Esophagus mucosa (tissue), 1 donor: ENCODE measurements at places on chromosomes 5 and 9. TPM values are rescaled to one million over a fixed set of nuclear protein-coding genes. Genes with fewer than 3 reads are reported as not detected.
A peak's percentile ranks its signal among the peaks of the same experiment; 100 is the strongest.

GRCh38 chr9:36503172-36504088, 69.3 kb upstream of the MELK start:
- no peak for ATAC-seq

DNA sequence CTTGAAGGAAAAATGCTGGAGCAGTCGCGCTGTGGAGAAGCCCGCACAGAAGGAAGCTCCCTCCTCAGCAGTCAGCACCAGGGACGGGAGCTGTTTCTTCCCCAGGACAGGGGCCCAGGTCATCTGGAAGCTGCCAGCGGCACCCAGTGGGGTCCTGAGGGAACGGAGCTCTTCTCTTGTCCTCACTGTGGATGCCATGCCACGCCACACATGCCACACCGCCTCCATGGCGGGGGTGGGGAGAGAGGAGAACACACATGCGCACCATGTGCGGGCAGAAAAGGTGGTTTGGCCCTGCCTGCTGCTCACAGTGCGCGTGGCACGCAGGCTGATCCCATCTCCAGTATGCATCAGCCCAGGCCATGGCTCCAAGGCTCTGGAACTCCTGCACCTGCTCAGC, 41.7 kb upstream of the ZNF354B start:
- ATAC-seq: no peak

DNA sequence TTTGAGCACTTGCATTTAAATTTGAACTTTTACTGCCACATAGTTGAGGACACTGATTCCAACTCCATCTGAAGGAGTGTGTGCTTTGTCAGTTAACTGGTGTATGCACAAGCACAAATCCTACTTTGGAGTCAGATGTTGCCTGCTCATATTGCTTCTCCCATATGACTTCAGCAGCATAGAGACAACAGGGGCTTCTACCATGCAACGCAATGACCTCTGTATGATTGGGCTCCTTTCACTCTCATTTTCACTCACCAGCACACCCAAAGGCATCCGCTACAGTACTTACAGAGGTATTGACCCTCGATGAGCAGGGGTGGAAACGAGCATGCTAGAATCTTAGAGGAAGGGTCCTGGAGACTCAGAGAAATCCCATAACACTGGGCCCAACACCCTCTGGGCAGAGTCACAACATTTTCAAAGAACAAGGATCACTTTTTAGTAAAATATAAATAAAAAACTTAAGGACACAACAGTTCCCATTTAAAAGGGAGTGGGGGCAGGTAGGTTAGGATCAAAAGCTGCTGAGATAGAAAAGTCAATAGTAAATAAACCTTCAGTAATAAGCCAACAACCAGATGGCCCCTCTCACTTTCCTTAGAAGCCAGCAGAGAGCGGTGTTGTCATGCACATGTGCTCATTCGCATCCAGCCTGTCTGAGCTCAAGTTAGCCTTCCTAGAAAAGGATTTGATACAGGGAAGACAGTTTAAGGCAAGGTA, 203.8 kb downstream of the SNCAIP start:
- ATAC-seq: peak; percentile 86

DNA sequence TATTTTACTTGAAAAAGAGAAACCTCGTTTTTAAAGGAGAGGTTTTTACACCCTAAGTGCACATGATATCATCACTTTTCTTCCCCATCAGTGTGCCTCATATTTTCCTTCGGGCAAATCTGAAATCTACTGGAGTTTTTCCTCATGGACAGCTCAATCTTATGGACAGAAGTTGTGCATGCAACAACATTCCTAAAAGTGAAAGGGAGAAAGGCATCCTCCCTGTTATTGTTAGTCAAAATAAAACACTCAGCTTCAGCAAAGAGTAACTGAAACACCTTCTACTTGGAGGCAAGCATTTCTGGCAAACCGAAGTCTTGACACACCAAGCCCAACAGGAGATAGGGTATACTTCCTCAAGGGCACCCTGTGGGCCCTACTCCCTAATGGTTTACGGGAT, 217.9 kb downstream of the BNC2 start:
- no peak for ATAC-seq

- ATAC-seq: no peak
These were observed 65.8 kb downstream of the ISL1 start for GRCh38 chr5:51449026-51449425.

GRCh38 chr5:66912787-66913186, 283.8 kb downstream of the CD180 start:
- ATAC-seq: no peak

DNA sequence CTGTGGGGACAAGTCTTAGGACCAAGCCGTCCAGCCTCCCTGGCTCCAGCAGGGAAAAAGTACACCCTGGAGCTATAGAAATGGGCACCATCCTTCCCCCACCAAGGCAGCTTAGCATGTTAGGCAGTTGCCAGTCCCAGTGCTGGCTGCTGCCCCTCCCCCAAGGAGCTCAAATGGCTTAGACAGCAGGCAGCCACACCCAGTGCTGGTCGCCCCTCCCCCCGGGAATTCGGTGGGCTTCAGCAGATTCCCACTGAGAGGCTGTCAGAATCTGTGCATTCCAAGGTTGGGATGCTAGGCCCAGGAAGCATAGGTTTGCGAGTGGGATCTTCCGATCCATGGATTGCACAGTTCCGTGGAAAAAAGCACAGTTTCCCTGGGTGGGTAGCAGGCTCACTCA, 105.2 kb upstream of the ITGA1 start:
- ATAC-seq: no peak

DNA sequence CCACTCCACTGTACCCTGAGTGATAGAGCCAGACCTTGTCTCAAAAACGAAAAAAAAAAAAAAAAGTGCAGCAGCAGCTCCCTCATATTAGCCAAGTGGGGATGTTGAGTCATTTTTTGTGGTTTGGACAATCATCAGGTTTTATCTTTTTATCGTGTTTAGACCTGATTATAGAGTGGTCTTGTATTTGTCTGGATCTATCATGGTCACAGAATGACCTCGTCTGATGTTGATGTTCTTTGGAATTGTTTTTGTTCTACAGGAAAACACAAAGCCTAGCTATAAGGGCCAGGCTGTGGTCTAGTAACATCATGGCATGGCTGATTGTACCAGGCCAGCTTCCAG, 1.6 kb upstream of the FBXW11 start:
- ATAC-seq: no peak

- no peak for ATAC-seq
These were observed 127.3 kb upstream of the PIK3R1 start for GRCh38 chr5:68088302-68088701.

DNA sequence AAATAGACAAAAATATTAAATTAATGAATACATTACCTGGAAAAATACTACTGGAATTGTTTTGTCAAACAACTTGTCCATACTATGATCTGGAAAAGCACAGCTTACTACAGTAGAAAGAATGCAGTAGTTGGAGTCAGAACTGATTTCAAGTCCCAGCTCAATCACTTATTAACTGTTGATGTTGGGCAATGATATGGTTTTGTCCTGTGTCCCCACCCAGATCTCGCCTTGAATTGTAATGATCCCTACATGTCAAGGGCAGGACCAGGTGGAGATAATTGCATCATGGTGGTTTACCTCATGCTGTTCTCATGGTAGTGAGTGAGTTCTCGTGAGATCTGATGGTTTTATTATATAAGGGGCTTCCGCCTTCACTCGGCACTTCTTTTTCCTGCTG, 247.5 kb downstream of the CD180 start:
- ATAC-seq: peak; percentile 70

GRCh38 chr9:36781533-36781932, 208.8 kb downstream of the MELK start:
- no peak for ATAC-seq

Gene MRPL22
- total RNA-seq: 43.7 TPM

Gene TAF11L5
- total RNA-seq: not detected
